ENCODE measurements at places on chromosomes 3 and 15.

GRCh38 chr3:17021614-17022013 lies 136.9 kb downstream of the PLCL2 start:
- no peak for DNase-seq

DNA sequence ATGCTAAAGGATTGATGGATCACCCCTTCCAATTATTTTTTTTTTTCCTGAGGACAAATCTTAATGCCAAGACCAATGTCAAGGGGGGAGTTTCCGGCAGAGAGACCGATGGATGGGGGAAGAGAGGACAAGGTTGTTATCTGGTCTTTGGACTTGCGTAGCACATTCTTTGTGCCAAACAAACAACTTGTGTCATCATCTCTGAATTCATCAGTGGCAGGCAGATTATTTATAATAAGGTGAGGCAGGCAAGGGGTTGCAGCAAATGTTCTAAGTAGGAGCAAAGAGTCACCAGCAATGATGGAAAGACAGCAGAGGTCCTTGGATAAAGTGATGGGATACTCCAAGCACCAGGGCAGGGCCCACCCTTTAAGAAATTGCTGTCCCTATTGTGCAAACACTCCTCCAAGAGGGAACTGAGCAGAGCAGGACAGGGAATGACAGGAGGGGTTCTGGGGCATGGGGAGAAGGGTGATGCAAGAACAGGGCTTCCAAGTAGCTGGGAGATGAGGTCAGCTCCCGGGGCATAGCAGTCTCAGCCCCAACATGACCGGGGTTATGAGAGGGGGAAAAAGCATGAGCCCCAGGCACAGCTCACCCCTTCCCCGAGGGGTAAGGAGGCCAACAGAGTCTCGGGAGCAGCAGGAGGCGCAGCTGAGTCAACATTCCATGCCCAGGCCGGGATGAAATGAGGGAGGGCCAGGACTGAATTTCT lies 57.4 kb downstream of the ANXA2 start:
- DNase-seq: no peak

DNA sequence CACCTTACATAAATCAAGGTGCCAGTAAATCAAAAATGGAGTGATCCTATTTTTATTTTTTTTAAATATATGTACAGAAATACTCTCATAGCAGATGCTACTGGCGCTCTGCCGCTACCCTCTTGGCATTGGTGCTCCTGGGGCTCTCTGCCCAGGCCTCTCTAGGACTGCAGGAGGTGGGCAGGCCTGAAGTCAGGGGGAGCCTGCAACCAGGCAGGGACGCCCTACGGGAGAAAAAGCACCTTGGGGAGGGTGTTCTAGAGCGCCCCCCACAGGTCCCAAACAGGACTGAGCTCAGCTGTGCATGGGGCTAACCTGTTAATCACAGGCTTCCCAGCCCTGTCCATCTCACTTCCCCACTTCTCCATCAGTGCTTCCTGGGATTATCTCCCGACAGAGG lies 192.5 kb downstream of the SHQ1 start:
- no peak for DNase-seq

- DNase-seq: peak; percentile 16
These were observed 1.8 kb downstream of the PSTPIP1 start for GRCh38 chr15:76996526-76997401.

GRCh38 chr3:114567771-114568170 lies 273.9 kb downstream of the TIGIT start:
- DNase-seq: no peak

- DNase-seq: no peak
These were observed 138.3 kb downstream of the P3H2 start for GRCh38 chr3:189982321-189982945.

DNA sequence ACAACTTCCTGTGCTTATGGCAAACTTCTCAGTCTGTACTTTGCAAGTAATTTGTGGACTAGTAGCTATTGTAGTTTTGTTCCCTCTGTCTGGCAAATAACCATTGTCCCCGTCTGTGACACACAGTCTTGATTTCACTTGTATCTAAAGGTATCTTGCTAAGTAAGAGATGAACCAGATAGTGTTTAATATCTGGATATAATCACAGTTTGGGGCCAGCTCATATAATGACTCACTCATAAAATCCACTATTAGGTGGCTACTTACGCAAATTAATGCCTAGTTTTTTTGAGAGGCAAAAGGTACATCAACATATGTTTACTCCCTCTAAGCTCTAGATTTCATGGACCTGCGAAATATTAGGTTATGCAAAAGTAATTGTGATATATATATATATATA lies 30.4 kb downstream of the VGLL3 start:
- DNase-seq: no peak

DNA sequence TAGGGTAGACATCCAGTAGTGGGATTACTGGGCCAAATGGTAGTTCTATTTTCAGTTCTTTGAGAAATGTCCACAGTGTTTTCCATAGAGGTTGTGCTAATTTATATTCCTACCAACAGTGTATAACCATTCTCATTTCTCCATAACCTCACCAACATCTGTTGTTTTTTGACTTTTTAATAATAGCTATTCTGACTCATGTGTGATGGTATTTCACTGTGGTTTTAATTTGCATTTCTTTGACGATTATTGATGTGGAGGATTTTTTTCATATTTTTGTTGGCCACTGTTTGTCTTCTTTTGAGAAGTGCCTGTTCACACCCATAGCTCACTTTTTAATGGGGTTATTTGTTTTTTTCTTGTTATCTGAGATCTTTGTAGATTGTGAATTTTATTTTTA lies 125.2 kb downstream of the CFAP20DC start:
- DNase-seq: no peak

- no peak for DNase-seq
These were observed 29.4 kb downstream of the ATP2B2 start for GRCh38 chr3:10475983-10476382.

DNA sequence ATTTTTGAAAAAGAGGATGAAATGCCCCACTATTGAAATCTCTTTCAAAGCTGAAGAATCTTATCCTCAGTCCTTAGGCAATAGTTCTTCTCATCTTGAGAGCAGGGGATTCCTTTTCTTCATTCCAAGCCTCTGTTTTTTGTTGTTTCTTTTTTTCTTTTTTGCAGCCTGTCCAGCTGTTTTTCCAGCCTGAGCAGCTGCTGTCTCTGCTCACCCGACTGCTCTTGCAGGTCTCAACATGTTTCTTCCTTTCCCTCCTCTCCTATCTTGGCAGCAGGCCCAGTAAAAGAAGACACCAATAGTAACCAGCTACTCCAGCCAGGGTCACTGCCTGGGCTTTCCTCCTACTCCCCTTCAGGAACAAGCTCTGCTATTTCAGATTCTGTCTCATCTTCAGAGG lies 23.8 kb downstream of the MEX3B start:
- DNase-seq: no peak

DNA sequence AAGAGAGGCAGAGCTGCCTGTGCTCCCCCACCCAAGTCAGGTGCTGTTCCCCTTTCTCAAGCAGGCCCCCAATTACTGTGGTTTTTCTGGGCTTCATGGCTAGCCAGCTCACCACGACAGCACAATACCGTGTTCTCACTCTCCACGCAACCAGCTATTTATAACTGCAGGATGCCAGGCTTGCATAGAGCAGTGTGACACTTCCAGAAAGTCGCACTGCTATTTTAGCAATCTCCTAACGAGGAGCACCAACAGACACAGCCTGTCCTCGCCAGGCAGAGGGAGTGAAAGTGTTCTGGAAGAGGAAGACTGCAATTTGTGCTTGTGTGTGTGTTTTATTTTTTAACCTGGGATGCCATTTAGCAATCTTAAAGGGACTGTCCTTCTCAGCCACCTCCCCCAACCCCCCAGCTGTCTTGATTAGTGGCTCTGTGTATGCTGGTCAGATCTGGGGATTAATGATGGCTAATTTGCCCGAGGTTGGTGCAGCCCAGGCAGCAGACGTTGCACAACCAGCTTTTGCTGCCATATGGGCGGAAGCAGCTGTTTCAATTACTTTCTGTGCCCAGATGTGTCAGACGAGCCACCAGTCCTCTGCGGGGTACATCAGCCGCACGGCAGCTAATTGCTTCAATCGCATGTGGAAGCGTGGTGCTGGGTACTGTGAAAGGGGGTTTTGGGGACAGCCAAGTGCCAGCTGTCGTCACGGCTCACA lies 268.0 kb upstream of the ARRDC4 start:
- DNase-seq: no peak

GRCh38 chr15:79378394-79379109 lies 53.6 kb upstream of the MINAR1 start:
- no peak for DNase-seq

GRCh38 chr15:57694279-57694678 lies 12.2 kb upstream of the POLR2M start:
- DNase-seq: no peak

- DNase-seq: no peak
These were observed 16.9 kb downstream of the TTBK2 start for GRCh38 chr15:42903388-42904324.

GRCh38 chr3:33100229-33100628 lies 3.3 kb upstream of the GLB1 start:
- no peak for DNase-seq

DNA sequence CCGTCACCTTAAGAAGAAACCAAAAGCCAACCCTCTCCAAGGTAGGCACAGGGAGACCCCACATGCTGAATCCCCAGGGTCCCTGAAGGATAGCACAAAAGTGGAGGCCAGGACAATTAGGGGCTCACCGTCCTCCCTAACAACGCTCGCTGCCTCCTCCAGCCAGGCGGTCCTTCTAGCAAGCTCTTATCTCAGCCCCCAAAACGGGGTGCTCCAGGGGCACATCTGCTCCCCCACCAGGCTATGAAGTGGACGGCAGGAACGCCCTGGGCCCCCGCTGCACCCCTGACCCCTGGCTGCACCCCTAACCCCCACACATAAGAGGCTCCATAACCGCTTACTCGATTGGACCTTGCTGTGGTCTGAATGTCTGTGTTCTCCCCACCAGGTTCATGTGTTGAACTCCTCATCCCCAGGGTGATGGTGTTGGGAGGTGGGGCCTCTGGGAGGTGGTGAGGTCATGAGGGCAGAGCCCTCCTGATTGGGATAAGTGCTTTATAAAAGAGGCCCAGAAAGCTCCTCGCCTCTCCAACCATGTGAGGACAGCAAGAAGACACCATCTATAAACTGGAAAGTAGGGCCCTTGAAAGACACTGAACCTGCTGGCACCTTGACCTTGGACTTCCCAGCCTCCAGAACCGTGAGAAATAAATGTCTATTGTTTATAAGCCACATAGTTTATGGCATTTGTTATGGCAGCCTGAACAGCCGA lies 153.3 kb downstream of the NUP210 start:
- DNase-seq: no peak

GRCh38 chr15:88748081-88748480 lies 55.2 kb upstream of the ACAN start:
- no peak for DNase-seq

- no peak for DNase-seq
These were observed 506 bp downstream of the RAD51 start for GRCh38 chr15:40695469-40695890.

GRCh38 chr3:62823461-62824050 lies 51.7 kb downstream of the CADPS start:
- DNase-seq: no peak

DNA sequence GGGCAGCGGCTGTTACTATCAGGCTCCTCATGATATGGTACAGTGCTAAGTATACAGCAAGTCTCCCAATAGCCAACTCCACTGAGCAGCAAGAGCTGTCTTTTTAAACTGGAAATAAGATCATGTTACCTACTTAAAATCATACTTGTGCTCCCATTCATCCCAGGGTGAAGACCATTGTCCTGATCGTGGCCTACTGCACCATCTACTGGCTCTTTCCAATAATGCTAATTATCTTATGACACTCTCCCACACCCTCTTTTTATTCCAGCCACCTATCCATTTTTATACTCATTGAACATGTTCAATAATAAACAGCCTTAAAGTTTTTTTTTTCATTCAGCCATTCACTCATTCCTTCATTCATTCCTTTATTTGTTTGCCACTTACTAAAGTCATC lies 117.7 kb downstream of the GBE1 start:
- no peak for DNase-seq

DNA sequence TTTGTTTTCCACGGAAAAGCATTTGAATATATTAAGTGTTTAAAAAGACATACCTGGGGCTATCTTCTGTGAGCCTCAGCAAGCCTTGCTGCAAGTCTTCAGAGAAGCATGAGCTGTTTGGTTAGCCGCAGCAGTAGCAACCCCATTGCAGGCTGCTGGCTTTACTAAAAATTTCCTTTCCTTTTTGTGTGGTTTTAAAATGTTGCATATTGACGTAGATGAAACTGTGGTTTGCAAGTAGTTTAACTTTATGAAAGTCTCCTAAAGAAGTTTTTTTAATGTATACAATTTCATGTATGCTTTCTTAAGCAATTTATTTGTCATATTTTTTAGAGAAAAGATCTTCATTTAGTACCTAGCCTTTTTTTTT lies at the start of gene GPR171:
GPR171 (minus strand) TSS at position 166 of the 370 bp plus-strand sequence. CDS start 3,830 bp downstream, outside the sequence.
- DNase-seq: peak; percentile 23

DNA sequence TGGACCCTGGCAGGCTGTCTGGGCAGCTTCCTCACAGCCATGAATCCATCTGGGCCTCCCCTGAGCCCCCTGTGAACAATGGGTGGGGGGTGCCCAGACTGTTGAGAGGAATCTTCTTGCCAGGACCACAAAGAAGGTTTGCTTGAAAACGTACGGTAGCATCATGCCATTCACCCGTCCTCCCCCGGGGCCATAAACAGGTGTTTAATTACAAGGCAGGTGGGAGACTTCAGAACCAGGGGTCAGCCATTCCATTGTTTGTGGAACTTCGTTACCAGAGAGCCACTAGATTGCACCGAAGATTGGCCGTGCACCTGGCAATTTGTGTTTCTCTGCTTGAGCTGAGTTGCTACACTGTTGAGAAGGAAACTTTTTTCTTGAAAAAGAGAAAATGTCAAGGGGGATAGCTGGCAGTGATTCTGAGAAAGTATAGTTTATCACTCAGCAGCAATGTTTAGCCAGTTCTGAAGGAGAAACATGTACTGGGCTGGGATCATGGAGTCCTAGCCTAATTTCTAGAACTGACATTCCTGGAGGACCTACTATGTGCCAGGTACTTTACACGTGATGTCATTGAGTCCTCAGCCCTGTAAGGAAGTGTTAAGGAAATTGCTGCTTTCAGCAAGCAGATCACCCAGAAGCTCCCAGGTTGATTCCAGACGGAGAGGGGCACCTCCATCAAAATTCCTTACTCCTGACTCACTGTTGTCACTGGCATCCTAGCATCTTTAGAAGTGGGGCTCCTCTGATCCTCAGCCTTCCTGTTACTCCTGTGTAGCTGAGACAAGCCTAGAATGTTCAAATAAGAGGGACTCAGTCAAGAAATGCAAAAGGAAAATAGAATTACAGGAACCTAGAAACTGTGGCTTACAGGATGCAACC lies 103.8 kb upstream of the UBE2E1 start:
- no peak for DNase-seq
